ENCODE measurements at places on chromosomes 3 and 15.

DNA sequence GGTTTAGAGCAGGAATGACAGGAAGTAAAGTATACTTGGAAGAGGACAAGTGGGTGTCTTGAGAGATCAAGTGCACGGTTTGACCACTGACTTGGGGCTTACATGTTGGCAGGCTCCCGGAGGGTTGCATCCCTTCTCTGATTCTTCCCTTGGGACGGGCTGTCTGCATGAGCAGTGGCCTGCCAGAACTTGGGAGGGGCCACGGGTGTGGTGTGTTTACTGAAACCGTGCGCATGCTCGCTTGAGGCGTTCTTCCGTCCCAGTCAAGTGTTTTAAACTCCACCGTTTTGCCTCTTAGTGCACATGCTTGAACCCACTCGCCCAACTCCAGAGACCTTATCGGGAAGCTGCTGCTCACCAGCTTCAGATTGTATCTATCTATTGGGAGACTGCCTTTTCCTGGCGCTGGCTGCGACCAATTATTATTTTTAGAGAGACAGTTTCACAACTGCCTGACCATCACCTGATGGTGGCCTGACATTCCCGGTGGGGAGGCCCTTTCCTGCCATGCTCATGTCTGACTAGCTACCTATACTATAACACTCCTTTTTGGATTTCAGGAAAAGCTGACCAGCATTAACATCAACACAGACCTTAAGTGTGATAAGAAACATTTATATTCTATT is 14.9 kb upstream of the C3orf22 start:
- no peak for DNase-seq

GRCh38 chr3:12483872-12484197 is 445 bp upstream of the TSEN2 start:
- no peak for DNase-seq

GRCh38 chr3:159944781-159945180 is 43.9 kb upstream of the IL12A start:
- no peak for DNase-seq

- no peak for DNase-seq
Measured at GRCh38 chr3:127629467-127630403, 750 bp downstream of the PODXL2 start.

GRCh38 chr3:51982352-51982837 is 940 bp upstream of the ACY1 start:
- no peak for DNase-seq

- no peak for DNase-seq
Measured at GRCh38 chr15:73321496-73322450, 47.0 kb downstream of the HCN4 start.

- no peak for DNase-seq
Measured at GRCh38 chr15:89364741-89365450, 30.3 kb upstream of the POLG start.

DNA sequence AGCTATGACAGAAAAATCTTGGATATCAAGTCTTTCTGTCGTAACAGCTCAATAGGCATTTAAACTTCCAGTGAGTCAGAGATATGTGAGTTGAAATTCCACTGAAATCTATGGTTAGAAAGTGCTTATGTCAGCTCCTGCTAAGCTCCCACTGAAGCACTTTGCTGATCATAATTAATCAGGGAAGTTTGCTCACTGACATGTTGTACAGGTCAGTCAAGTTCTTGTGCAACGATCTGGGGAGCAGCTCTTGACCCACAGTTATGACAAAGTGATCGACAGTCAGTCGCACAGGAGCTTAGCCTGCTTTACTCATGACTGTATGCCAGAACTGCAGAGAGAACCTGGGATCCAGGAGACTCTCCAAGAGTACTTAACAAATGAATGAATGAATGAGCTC is 453.5 kb downstream of the SOX2 start:
- peak; percentile 66 for DNase-seq

GRCh38 chr15:68833700-68834331 is 13.1 kb upstream of the ANP32A start:
- DNase-seq = no peak

DNA sequence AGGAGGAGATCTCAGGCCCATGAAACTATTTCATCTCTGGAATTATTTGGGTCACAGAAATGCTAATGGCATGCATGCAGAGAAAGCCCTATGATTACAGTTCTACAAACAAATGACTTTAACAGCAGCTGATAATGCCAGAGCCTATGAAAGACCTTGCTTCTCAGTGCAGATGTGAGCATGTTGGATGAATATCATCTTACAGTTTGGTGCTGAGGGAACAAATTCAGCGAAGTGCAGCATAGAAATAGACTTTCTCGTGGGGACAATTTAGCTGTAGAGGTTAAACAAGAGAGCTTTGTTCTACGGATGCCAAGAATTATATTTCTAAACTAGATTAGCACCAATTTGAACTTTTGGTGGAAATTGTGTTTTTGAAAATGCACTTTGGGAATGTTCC is 27.7 kb downstream of the PTX3 start:
- peak; percentile 47 for DNase-seq

DNA sequence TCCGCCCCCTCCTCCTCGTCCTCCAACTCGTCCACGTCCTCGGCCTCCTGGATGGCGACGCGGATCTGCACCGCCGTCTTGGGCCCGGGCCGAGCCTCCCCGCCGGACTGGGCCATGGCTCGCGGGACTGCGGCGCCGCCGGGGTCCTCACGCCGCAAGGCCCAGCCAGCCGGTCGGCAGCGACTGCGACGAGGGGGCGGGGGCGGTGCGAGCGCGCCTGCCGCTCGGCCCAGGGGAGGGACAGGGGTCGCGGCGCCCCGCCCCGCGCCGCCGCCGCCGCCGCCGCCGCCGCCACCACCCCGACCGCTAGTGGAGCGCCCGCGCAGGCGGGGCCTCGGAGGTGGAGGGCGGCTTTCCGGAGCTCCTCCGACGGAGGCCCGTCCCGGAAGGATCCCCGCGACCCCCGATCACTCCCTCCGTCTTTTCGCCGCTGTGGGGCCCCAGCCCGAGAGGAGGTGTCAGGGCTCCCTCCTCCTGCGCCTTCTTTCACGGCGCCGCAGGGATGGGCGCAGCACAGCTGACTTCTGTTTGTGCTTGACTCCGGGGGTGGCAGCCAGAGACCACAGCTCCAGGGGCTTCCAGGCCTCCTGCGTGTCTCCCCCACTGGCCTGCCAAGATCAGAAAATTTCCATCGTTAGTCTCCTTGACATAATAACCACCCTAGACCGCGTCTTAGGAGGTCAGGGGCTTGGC is at the start of gene LARP6:
LARP6 (minus strand) TSS at position 185 of the 693 bp plus-strand sequence; CDS start at position 116, 69 bp downstream.
- DNase-seq = no peak

DNA sequence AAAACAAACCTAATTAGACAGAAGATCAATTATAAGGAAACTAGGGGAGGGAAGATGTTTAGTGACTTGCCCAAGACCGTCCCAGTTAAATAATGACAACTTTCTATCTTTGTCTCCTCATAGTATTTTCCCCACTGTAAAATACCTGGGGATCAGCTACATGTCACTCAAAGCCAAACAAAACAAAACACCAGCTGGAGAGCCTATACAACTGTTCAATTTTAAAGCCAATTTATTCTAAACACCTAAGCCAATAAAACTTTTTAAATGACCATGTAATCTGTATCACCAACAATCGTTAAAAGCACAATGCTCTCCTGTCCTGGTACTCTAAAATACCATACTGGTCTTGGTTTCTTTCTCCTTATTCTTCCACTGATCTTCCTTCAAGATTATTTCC is 168.4 kb downstream of the STAG1 start:
- DNase-seq = no peak

Measured in astrocyte (in vitro differentiated cells and primary cell).